ENCODE measurements at places on chromosomes 1 and 21.

DNA sequence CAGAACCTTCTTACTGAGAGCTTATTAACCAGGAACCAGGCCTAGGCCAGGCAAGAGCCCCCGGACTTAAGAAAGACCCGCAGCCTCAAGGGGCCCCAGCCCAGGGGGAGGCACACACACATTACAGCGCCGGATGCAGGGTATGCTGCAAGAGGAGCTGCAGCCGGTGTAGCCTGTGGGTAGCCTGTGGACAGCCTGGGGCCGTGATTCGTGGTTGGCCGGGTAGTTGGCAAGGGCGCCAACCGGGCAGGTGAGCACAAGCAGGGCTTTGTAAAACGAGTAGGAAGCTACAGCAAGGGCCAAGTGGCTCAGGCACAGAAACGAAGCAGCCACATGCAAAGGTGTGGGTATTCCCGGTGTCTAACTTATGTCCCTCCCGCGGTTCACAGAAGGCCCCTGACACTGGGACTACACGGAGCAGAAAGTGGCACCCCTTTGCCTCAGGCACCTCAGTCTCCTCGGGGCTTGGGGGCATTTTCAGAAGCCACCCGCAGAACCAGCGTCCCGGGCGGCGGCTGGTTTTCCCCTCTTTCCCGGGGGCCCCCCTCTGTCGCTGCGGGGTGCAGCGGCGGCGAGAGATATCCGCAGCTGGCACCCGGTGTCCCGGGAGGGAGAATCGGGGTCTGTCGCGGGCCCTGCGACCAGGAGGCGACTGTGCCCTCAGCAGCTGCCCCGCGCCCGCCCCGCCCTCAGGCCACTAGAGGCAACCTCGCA, 40.8 kb downstream of the KIAA1614 start:
- no peak for DNase-seq

- DNase-seq, result no peak
These were observed 538.8 kb downstream of the MATN1 start for GRCh38 chr1:30184393-30185141.

GRCh38 chr1:183093066-183093668, 69.9 kb downstream of the LAMC1 start:
- no peak for DNase-seq

DNA sequence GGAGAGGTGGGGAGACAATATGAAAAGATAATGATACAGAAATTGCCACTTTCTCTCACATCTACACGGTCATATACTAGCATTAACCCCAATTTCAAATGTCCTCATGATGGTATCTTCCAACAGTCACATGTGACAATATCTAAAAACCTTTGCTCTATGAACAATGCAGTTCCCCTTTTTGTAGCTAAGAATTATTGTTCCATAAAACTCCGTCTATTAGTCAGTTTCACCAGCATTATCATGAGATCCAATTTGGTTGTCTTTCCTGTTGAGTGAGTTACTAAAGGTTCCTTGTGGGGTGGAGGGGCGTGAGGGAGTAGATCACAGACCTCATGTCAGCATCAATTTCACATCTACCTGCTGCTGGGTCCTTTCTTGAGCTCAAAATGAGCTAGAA, 1.7 kb downstream of the TIAM1 start:
- no peak for DNase-seq

- DNase-seq, result no peak
These were observed 354.0 kb upstream of the RGS18 start for GRCh38 chr1:191804311-191804710.

GRCh38 chr1:7558921-7559869, 211.9 kb upstream of the VAMP3 start:
- no peak for DNase-seq

Data from stimulated activated CD8-positive, alpha-beta memory T cell treated with anti-CD3 and anti-CD28 coated beads, Interleukin-4, amount 100 ng/mL, for 4 hours (primary cell).